Right ventricle myocardium superior (tissue), 1 donor: ENCODE measurements at places on chromosomes 6 and 20. TPM values are rescaled to one million over a fixed set of nuclear protein-coding genes. Genes with fewer than 3 reads are reported as not detected.

The BANF2 gene
- total RNA-seq: not detected

DNA sequence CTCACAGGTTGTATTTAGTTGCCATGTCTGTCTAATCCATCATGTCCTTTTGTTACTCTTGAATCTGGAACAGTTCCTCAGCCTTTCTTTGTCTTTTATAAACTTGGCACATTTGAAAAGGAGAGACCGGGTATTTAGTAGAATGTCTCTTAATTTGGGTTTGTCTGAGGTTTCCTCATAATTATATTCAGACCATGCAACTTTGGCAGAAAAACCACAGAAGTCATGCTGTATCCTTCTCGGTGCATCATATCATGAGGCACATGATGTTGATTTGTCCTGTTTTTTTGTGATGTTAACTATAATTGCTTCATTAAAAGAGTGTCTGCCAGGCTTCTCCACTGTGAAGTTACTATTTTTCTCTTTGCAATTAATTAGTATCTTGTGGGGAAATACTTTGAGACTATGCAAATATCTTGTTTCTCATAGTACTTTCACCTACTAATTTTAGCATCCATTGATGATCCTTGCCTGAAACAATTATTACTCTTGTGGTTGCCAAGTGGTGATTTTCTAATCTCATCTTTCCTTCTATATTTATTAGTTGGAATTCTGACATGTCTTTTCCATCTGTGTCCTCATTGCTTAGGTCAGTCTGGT, 837.3 kb downstream of the DHX35 start:
- no peak for DNase-seq

The HDDC2 gene
- total RNA-seq: 84.8 TPM

DNA sequence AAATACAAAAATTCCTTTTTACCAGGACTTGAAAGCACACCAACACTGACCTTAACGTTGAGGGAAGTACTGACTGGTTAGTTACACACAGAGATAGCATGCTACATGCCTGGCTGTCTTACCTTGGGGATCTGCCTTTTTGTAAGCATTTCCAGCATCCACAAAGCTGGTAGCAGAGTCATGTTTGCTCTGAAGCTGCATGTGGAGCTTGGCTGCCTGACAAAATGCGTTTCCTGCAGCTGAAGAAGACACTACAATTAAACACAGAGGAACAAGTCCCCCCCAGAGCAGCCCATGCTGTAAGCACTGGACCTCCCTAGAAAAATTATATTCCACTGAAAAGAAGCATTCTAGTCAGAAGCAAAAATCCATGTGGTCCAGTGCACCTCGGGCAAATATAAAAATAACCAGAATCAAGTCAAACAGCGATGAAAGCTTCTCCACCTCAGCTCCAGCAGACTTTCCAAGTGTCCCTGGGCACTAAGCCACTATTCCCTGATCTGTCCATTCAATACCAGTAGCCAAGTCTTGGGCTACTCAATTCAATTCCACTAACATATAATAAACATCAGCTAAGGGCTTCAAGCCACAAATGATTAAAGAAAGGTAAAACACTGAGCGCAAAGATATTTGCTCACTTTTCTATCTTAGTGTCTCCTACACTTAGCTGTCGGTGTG, 24.2 kb downstream of the NAPB start:
- DNase-seq: no peak

- no peak for DNase-seq
Observed at GRCh38 chr6:166905505-166906134, 50.7 kb downstream of the RNASET2 start.

The ASIP gene
- 18.9 TPM for total RNA-seq

GRCh38 chr6:137283940-137284810, 65.0 kb upstream of the IFNGR1 start:
- DNase-seq: no peak

DNA sequence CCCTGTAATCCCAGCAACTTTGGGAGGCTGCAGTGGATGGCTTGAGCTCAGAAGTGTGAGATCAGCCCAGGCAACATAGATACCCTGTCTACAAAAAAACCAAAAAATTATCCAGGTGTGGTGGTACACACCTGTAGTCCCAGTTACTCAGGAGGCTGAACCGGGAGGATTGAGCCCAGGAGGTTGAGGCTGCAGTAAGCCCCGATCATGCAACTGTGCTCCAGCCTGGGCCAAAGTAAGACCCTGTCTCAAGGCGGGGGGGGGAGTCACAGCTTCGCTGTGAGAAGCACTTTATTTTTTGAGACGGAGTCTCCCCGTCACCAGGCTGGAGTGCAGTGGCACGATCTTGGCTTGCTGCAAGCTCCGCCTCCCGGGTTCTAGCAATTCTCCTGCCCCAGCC, 54.2 kb downstream of the EZR start:
- DNase-seq: no peak

DNA sequence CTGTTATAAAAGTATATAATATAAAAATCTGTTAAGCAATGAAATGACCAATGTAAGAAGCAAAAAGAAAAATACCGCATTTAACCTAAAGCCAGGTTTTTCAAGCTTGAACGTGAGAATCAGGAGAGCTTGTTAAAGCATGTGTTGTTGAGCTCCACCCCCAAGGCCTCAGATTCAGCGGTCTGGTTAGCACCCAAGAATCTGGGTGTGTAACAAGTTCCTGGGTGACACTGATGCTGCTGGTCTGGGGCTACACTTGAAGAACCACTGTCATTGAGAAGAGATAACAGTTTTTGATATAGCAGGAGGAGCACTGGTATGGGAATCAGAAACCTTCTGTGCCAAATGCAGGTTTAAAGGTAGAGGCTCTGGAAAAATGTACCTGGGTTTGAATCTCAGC, 154.0 kb downstream of the ID4 start:
- no peak for DNase-seq

DNA sequence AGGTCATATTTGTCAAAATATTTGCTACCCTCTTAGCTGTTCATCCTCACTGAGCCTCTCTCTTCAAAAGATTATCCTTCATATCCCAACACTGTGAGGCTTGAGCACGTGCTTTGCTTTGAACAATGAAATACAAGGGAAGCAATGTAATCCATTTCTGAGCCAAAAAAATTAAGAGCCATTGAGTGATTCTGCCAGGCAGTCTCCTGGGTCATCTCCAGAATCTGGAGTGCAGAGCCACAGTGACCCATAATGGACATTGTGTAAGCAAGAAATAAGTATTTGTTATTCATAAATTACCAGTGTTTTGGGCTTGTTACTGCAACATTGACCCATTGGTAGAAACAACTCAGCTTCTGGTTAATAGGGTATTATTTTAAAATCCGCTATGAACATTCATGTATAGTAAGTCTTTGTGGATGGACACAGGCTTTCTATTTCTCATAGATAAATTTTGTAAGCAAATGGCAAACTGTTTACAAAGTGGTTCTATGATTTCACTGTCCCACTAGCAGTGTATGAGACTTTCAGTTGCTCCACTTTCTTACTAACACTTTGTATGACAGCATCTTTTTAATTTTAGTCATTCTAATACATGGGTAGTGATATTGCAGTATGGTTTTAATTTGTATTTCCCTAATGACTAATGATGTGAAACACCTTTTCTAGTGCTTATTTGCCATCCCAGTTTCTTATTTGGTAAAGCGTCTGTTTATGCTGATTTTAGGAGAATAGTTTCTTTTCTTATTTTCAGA, 358.2 kb downstream of the PLCB1 start:
- no peak for DNase-seq
